Activated T-cell treated with anti-CD3 and anti-CD28 coated beads, Interleukin-2, amount 50 U/mL, for 1 hour (primary cell): ENCODE measurements at places on chromosomes 7 and 10.

- DNase-seq = no peak
Measured at GRCh38 chr7:118312966-118313365, 88.5 kb downstream of the ANKRD7 start.

DNA sequence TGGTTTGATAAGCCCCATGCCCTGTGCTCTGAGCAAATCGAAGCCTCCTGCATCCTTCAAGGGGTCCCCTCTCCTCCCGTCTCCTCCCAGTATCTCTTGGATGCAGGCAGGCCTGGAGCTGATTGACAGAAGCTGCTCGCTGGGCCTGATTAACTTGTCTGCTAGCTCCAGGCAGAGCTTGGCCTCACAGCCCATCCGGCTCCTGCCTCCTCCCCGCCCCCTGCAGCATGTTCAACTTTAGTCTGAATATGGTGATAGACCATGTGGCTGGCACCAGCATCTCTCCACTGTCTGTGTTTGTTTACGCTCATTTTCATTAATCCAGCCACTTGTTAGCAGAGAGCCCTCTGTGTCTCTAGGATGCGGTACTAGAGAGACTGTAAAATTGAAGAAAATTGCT is 432.2 kb downstream of the DPP6 start:
- no peak for DNase-seq

GRCh38 chr10:72088889-72089575 is 681 bp upstream of the SPOCK2 start:
- no peak for DNase-seq

DNA sequence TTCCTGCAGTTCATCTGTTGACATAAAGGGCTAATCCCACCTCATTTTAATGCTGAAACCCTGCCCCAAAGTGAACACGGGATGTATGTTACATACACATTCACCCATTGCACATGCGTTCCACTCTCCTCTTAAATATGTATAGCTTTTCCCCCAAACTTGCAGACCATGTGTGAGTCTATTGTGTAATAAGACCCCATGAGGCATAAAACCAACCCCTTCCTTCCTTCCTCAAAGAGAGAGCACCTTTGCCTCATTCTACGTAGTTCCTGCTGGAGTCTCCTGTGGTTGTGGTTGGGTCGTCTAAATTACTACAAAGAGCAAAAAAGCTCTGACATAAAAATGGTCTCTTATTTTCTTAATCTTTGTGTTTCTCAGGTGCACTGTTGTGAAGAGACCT is 345.7 kb upstream of the KLF6 start:
- no peak for DNase-seq

DNA sequence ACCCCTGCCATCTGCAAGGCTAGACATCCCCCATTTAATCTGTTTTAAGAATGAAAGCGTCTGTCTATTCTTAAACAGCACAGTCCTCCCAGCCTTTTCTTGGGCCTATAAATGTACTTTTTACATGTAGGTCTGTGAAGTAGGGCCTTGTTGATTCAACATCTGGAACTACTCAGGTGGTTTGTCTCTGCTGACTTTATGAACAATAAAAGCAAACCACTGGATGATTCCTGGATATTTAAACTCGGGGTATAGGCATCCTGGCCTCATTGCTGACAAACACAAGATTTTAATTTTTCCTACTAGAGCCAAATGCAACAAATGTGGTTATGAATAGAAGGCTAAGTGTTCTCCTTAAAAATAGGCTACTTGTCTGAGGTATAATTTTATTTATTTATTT is 198.3 kb downstream of the WDR11 start:
- no peak for DNase-seq

DNA sequence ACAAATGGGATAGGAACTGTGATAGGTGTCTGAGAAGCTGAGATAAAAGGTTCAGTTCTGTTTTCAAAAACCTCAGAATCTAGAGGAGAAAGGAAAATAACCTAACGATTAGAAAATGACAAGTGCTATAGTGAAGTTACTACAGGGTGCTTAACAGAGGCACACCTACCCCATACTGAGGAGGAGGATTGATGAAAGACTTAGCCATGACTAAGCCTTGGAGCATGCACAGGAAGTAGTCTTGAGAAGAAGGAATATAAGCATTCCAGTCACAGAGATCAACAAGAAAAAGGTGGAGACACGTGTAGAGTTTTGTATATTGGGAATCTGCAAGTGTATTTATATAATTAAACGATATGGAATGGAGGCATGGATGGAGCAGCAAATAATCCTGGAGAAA is 1225.5 kb upstream of the CELF2 start:
- no peak for DNase-seq

DNA sequence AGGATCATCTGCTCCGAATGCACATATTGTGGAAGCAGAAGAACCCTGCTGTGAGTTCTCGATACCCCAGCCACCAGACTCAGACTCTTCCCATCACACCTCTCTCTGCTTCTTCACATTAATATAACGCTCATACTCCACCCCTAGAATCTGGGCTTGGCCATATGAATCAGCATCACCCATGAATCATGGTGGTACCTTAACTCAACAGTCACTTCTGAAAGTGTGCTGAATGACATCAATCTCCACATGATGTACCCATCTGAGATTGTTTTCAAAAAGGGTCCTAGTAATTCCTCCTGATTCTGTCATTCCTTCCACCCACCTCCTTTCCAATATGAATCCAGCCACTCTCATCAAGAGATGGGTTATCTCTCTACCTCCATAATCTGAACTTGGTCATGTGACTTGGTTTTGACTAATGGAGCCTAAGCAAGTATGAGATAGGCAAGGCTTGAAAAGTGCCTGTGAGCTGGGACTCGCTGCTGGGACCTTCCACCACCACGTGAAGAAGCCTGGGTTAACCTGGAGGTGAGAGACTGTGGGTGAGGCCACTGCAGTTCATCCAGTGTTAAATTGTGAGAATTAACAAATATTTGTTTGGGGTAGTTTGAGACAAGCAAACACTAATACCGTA is 15.4 kb downstream of the YWHAG start:
- DNase-seq = no peak

DNA sequence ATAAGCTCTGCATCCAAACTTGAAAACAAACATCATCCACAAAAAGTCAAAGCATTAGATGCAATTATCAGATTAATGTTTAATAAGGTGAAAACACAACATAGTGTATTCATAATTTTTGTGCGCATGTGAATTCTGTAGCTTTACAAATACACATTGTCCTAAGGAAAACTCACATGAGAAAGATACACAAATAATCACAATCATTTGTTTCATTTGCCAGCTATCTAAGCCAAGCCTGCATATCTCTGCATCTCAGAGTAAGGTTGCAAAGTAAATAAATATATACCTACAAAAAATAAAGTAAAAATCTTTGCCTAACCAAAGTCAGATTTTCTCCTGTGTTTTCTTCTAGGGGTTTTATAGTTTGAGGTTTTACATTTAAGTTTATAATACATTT is 57.4 kb downstream of the ADCY1 start:
- DNase-seq = no peak

- no peak for DNase-seq
Measured at GRCh38 chr10:6034371-6034770, 27.8 kb downstream of the IL2RA start.

- no peak for DNase-seq
Measured at GRCh38 chr7:93298671-93299070, 66.5 kb downstream of the VPS50 start.

DNA sequence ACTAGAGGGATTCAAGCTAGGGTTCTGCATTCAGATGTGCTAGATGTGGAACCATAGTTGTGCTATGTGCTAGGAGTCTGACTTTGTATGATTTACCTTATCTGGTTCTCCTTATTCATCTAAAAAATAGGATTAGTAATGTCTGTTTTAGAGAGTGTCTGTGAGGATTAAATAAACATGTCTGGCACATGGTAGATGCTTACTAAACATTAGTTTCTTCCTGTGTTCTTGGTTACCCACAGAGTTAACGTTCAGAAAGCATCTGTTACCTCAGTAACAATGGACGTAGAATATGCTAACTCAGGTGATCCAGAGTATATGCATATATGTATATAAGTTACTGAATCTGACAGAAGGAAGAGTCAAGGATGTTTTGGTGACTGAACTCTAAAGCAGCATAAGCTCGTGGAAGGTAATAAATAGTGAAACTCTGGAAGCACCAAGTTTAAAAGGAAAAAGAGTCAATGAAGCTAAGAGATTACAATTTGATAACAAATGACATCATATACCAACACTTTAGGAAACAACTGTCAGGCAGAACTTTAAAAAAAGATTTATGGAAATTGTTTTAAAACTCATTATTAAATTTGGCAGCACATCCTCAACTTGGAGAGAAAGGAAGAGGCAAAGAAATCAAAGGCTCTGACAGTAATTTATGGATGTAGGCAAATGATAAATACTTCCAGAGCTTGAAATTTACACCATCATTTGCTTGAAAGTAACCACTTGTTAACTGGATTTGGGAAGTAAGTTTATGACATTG is 127.0 kb downstream of the CCNY start:
- DNase-seq = no peak

DNA sequence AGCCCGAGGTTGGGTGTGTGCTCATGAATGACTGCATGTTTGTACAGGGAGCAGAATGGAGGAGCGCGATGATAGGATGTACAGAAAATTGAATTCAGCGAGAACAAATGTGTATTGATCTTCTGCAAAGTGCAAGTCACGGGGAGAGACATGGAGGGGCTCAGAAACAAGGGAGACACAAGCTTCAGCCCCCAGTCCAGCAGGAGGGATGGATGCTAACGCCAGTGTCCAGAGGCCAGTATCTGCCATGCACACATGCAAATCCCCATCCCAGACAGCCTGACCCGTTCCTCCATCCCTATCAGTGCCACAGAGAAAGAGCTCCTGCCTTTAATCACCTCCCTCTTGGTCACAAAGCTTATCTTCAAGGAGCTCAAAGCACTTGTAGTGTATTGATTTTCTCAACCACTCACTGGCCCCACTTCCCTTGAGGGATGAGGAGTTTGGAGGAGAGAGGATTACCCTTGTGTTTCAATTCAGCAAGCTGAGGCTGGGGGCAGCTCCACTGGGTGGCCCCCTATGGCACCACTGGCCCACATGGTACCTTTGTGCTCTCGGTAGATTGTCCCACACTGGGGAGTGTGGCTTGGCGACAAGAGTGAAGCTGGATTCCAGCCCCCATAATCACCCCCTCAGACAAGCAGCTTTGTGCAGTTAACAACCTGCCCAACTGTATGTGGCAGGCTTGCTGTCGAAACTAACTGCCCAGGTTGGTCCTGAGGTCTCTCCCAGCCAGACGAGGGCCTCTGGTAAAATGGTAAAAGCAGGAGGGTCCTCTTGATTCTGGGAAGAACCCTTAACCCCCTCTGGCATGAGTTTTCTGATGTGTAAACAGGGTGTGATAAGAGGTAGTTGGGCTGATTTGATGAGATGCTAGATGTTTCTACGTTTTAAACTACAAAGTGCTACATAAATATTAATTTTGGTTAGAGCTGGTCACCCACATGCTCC is 151.6 kb upstream of the UNC5B start:
- DNase-seq = no peak
